ACHN (cell line): ENCODE measurements at places on chromosomes 6 and 20.

DNA sequence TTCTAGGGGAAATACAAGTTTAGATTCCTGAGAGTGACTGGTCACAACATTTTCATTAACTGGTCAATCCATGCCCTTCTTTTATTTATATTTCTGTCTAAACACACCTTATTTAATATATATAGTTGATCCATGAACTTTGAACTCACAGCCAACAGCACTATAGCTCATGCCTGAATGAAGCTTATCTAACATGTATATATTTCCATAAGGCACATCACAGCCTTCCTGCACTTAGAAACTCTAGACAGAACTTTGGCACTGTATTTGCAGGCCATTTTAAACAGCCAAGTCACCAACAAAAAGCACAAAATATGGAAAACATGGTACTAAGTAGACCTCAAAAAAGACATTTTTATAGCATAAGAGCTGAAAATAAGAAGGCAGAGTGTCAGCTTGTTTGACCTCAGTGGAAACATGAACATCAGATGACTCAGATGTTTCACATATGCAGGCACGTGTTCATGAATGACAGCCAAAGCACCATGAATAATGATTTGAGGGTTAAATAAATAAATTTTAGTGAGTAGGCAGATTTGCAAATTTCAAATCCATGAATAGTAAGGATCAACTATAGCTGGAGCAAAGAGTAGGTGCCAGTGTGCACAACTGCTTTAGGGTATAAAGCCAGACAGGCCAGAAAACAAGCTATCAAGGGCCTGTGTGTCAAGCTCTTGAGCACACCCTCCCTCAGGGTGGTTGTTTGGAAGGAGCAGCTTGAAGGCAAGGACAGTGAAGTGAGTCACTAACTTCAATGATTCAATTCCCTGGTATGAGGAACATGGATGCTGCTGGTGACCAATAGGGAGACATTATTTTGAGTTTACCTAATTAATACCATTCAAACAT, 88.9 kb upstream of the NT5E start:
- DNase-seq, result peak; percentile 89

DNA sequence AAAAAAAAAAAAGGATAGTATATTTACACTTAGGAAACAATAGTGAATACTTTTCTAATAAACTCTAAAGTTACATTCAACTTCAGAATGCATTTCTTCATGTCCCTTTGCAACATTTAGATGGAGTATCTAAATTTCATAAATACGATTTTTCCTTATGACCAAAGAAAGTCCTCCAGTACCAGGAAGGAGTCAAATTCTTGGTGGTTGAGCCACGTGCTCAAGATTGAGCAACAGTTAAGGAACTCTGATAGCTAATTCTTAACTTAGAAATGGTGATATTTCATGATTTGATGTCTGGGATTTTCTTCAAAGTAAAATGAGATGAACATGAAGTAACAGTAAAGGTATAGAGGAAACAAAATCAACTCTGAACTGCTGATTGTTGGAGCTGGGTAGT, 92.7 kb downstream of the SASH1 start:
- DNase-seq, result no peak

GRCh38 chr20:23265226-23265625, 85.4 kb upstream of the NXT1 start:
- DNase-seq, result no peak

- DNase-seq, result no peak
Observed at GRCh38 chr6:111975466-111975865, 78.4 kb upstream of the CCN6 start.

GRCh38 chr6:36020154-36020553, 4.3 kb downstream of the SLC26A8 start:
- no peak for DNase-seq

DNA sequence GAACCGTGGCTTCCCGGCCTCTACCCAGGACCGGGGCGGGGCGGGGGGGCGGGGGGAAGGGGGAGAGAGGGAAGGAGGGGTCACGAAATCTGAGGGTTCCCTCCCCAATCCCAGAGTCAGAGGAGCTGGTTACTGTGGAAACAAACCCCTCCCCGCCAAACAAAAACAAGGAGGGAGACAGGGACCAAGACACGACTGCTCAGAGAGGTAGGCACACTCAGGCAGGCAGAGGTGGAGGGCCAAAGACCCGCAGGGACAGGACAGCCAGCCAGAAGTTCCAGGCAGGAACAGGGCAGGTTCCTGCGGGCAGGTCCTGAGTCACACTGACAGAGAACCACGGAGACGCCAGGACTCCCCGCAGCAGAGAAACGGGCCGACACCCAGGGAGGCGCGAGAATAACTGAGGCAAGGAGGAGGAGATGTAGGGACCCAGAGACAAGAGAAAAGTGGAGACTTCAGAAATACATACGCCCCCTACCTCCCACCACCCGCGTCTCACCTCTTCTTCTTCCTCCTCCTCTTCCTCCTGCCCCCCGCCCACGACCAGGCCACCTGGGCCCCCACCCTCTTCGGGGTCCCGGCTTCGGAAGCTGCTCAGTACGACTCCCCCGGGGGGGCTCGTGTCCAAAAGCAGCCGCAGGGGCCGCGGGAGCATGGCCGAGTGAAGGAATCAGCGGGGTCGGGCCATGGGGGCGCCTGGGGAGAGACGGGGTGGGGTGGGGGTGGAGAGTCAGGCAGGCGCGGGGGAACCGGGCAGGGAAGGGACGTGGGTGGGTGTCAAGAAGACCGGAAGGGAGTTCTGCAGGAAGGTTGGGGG, 578 bp downstream of the RGL2 start:
- peak; percentile 78 for DNase-seq

- peak; percentile 53 for DNase-seq
Observed at GRCh38 chr6:154805288-154805911, 72.2 kb downstream of the SCAF8 start.
